Cerebellar nuclear complex (tissue), 1 donor: ENCODE measurements at places on chromosomes 4 and X.
A peak's percentile ranks its signal among the peaks of the same experiment; 100 is the strongest.

DNA sequence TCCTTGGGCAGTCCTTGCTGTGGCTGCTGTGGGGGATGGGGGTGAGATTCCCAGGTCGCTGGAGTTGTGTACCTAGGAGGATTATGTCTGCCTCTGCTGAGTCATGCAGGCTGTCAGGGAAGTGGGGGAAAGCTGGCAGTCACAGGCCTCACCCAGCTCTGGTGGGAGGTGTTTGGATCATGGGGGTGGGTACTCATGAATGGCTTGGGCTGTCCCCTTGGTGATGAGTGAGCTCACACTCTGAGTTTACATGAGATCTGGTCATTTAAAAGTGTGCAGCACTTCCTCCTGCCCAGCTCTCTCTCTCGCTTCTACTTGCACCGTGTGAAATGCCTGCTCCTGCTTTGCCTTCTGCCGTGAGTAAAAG is 24.6 kb upstream of the PDLIM3 start:
- DNase-seq = no peak

GRCh38 chr4:151599863-151600262 is 160.9 kb downstream of the GATB start:
- DNase-seq = no peak

DNA sequence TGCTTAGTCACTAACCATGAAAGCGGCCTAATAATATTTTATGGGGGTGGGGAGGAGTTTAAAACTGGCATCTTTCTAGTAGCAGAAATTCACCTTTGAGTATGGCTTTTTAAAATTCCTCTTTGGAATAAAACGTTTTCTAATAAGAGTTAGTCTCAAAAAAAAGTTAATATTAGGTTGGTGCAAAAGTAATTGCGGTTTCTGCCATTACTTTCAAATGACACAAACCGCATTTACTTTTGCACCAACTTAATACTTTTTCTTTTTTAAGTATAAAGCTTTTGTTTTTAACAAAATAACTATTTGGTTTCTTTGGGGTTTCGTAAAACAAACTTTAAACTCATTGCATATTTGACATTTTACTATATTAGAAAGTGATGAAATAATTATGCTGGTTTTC is 68.4 kb downstream of the FBXO8 start:
- no peak for DNase-seq

- no peak for DNase-seq
These were observed 50.4 kb upstream of the CCDC149 start for GRCh38 chr4:24963277-24963676.

GRCh38 chrX:112751076-112751475 is 71.3 kb upstream of the LHFPL1 start:
- no peak for DNase-seq

- no peak for DNase-seq
These were observed 93.1 kb downstream of the SLC16A2 start for GRCh38 chrX:74514384-74514783.

- DNase-seq = no peak
These were observed 85.3 kb upstream of the SLC4A4 start for GRCh38 chr4:71253545-71253944.

DNA sequence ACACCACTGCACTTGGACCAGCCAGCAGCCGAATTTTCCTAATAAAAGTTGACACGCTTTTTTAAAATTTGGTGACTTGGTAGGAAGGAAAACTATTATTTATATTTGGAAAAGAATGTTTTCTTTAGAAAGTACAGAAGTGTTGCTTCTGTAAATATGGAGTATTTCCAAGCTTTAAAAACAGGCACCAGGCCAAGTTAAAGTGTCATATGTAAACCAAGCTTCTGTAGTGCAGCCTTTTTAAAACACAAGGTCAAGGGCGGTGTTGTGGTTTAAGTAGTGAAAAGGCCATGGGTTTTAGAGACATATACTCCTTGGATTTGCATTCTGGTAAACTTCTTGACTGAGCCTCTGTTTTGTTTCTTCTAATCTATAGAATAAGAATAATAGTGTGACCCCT is 62.7 kb downstream of the TRIM2 start:
- no peak for DNase-seq

DNA sequence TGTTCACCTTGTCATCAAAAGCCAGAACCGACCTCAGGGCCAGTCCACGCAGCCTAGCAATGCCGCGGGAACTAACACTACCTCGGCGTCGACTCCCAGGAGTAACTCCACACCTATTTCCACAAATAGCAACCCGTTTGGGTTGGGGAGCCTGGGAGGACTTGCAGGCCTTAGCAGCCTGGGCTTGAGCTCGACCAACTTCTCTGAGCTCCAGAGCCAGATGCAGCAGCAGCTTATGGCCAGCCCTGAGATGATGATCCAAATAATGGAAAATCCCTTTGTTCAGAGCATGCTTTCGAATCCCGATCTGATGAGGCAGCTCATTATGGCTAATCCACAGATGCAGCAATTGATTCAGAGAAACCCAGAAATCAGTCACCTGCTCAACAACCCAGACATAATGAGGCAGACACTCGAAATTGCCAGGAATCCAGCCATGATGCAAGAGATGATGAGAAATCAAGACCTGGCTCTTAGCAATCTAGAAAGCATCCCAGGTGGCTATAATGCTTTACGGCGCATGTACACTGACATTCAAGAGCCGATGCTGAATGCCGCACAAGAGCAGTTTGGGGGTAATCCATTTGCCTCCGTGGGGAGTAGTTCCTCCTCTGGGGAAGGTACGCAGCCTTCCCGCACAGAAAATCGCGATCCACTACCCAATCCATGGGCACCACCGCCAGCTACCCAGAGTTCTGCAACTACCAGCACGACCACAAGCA is 898 bp downstream of the UBQLN2 start:
- DNase-seq = peak; percentile 4

DNA sequence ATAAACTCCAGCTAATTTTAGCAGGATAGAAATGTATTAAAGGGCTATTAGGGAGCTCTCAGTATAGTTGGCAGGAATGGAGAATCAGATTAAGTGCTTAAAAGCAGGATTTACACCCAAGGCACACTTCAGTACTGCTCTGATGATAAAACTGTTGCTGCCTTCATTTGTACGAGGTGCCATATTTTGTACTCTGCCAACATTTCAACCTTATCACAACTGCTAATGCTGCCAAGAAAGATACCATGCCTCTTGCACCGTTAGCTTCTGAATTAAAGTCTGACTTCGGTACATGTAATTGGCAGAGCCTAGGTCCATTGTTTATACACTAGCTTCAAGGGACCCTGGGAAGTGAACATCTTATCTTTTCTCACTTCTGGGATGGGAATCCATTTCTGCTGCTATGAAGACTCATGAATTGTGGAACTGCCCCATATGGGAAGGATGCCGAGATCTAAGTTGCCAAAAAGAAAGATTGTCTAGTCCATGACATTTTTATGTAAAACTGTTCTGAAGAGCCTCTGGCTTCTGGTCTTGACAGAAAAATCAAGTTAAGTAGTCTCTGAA is 624.0 kb upstream of the IGFBP7 start:
- DNase-seq = no peak

DNA sequence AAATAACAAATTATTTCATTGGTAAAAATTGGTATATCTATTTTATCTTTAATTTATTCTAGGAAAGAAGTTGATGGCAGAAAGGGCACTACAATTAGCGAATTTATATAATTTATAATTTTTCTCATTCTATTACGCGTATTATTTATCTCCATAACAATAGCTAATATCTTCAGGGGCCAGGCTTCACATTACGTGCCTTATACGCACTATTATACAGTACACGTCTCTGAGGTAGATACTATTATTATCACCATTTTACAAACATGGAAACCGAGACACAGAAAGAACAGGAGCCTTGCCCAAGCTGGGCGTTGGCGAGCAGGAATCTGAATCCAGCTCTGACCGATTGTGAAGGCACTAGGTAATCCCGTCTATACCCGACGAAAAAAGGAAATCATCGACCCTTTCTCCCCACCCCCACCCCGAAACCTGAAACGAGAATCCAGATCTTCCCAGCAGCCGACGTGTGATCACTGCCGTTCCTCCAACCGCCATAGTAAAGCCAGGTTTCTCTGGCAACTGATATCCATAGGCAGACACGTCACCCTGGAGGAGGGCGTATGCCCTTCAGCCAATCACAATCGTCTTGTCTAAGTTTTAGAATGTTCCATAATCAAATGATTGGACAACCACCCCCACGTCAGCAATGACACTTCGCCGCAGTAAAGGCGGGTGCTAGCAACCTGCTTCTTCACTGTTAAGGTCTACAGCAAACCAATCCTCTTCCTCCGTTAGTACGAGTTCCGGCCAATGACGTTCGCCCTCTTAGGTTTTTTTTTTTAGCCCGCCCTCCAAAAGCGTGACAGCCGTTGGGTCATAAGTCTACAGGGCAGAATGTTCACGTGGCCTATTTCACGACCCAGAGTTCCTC is at the start of gene MORF4L2:
MORF4L2 (minus strand) TSS at position 501 of the 874 bp plus-strand sequence. CDS start 9,672 bp downstream, outside the sequence.
- DNase-seq = peak; percentile 91

DNA sequence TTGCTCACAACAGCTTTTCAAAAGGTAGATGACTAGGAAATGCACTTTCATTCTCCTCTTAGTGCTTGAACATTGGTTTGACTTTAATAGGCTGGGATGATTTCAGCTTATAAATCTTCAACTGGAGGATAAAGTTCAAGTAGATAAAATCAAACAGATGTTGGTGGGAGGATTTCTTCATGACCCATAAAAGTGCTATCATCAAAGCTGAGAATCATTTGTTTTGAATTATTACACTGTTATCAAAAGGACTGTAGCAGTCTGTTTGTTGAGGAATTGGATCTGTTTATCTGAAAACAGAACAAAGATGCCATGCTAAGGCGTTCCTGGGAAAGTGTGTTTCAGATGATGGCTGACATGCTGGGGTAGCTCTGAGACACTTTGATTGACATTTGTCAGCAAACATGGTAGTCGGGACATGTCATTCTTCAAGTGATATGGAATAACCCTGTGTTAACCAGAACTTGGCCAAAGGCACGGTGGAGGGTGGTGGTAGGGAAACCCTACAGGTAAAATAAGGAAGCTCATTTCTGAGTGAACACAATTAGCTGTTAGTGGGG is 304.0 kb upstream of the PITX2 start:
- no peak for DNase-seq

GRCh38 chr4:85376285-85376684 is 98.7 kb upstream of the ARHGAP24 start:
- no peak for DNase-seq

GRCh38 chr4:1211891-1212545 is 36.9 kb downstream of the CTBP1 start:
- DNase-seq = peak; percentile 36

GRCh38 chr4:13309751-13310150 is 174.4 kb downstream of the RAB28 start:
- DNase-seq = no peak

GRCh38 chrX:111090458-111090857 is 5.5 kb upstream of the PAK3 start:
- no peak for DNase-seq

GRCh38 chrX:16210061-16210460 is 42.8 kb downstream of the MAGEB17 start:
- DNase-seq = no peak

GRCh38 chr4:88257726-88258125 is 26.6 kb downstream of the PPM1K start:
- DNase-seq = no peak

DNA sequence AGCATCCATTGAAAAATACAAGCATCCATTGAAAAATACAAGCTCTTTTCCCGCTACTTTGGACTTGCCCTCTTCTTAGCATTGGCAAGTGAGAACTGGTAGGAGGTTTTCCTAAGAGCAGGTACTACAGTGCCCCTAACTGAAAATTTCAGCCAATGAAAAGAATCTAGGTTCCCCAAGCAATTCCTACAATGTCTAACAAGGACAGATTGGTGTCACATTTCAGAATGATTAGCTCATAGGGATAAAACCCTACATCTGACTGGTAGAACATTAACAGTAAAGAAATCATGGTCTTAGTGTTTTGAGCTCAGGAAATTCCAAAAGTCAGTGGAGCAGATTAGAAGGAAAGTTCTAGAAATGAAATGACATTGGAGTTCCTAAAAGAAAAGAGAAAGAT is 68.6 kb upstream of the QRFPR start:
- no peak for DNase-seq

DNA sequence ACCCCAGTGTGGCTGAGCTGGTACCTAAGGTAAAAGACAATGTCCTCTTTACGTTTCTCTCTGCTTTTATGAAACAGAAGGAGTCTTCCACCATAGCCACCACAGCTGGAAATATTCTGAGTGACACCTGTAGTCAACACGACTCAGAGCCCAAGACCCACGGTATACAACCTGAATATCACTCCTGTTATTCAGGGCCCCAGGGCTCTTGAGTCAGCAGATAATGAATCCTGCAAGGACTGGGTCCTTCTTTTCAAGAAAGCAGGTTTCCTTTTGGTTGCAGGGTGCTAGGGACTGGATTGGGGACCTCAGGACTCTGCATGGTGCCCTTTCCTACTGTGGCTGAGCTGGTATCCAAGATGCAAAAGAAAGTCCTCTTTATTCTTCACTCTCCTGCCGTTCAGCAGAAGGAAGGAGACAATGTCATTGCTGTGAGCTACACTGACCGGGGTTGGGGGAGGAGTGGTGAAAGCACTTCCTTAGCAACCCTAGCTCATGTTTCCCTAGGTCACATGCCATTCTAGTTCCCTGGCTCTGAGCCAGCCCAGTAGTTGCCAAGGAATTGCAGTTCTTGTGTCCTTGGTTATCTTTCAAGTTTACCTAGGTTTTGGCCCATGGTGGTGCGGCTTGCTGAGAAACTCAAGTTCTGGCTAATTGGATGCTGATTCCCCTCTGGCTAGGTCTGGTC is 23.7 kb upstream of the UNC5C start:
- no peak for DNase-seq
